PC-3 (cell line): ENCODE measurements at places on chromosomes 3 and 15.

- no peak for DNase-seq
Measured at GRCh38 chr3:98884675-98885371, 16.7 kb downstream of the DCBLD2 start.

- DNase-seq: peak; percentile 22
Measured at GRCh38 chr15:71511796-71512681, 298.3 kb upstream of the NR2E3 start.

DNA sequence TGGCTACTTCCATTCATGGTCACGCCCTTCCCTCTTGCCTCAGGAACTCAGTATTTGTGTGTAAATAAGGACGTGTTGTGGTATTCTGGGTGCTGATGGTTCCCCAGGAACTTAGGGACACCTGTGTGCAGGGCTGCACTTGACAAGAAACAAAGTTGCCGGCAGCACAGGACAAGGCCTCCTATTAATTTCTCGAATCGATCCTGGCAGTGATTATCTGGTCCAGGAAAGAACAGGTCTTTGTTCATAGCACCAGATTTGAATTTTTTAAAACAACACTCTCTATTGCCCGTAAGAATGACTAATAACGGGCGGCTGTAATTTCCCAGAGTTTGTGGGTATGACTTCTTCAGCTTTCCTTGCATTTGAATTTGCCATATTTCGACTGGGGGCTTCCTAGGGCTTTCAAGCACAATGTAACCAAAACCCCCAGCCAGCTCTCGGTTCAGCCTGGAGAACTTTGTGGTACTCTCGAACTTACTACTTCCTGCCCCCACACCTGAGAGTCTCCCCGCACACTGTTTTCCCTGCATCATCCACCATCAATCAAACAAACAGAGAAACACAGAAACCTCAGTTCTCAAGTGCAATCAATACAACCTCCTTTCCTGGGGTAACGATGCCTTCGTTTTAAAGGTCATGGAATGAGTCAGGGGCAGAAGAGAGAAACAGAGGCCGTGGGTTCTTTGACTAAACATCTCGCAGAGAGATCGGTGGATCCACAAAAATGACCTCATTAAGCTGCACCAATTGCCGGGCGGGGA lies 241.7 kb upstream of the ICE2 start:
- DNase-seq: no peak

DNA sequence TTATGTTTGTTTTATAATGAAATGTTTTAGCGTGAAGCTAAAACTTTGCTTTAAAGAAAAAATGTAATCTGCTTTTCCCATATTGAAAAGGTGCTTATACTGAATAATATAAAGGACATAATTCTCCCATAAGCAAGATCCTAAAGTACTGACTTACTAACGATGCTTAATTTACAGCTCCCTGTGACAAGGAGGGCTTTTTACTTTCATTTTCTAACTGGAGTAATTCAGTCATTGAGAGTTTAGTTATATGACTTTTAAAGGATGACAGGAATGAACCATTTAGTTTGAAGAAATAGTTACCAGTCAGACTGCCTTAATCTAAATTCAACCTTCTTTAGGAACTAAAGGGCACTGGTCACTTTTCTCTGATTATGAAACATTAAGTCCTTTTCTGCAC lies 19.3 kb upstream of the ZPLD1 start:
- no peak for DNase-seq

DNA sequence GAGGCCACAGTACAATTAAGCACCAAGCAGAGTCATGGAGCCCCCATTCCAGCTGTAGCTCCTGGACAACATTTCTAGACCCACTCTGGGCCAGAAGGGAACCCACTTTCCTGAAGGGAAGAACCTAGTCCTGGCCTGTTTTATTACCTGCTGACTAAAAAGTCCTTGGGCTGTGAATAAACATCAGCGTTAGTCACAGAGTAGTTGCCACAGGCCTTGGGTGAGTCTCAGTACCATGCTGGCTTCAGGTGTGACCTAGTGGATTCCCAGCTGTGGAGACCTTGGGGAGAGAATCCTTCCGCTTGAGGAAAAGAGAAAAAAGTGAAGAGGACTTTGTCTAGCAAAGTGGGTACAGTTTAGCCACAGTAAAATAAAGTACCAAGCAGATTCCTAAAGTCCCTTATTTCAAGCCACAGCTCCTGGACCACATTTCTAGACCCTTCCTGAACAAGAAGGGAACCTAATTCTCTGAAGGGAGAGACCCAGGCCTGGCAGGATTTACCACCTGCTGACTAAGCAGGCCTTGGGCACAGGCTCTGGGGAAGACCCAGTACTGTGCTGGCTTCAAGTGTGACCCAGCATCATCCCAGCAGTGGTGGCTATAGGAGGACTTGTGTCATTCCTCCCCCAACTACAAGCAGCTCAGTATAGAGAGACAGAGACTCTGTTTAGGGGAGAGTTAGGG lies 118.3 kb upstream of the KCNH8 start:
- DNase-seq: peak; percentile 64
